Activated CD4-positive, alpha-beta T cell treated with anti-CD3 and anti-CD28 coated beads, Interleukin-2, amount 50 U/mL, for 1 hour (primary cell): ENCODE measurements at places on chromosomes 1 and 21.

GRCh38 chr1:78902641-78903040 is 103.9 kb downstream of the ADGRL4 start:
- no peak for DNase-seq

DNA sequence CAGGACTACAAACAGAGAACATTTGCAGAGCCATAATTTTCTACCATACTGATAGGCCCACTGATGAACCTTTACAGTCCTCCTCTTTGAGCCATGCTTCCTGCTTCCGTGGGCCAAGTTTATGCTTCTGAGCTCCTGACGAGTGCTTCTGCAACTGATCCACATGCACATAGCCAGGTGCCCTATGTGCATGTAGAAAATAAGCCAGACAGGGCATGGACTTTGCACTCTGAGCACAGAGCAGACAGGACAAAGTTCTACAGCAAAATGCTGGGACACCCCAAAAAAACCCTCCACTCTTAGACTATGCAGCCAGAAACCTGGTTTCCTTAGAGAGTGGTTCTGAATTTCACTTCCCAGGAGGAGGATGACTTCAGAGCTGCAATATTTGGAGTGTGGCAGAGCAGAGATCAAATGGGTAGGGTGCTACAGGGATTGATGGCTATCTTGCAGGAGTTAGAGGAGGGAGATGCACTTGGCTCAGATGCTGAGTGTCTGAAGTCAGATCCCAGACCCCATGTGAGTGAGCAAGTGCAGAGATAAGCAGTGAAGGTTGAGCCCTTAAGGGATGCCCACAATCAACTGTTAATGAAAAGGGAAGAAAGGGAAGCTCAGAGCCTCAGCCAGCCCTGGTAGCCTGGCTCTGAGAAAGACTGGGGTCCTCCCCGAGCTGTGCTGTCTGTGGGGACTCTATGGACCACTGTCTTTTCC is 230.9 kb downstream of the DUSP10 start:
- no peak for DNase-seq

GRCh38 chr1:156226782-156227181 is 14.0 kb downstream of the PMF1 start:
- DNase-seq: no peak

- DNase-seq: no peak
Measured at GRCh38 chr1:19878637-19878985, 3.6 kb upstream of the OTUD3 start.

DNA sequence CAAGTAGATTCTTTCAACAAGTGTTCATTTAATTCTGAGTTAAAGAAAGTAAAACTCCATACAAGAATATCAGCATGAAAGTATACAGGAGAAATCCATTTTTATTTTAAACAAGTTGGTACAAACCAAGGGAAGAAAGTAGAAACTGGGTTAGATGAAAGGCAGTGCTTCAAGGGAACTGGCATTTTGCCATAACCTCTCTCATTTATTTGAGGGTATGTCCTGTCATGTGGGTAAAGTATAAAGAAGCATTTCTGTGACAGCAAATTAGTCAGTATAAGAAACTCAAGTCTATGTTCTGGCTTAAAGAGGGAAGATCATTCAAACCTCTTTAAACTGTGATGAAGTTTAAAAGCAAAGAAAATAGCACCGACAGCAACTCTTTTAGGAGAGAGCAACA is 32.0 kb downstream of the OLFM3 start:
- no peak for DNase-seq
